ENCODE measurements at places on chromosomes 4 and X. TPM values are rescaled to one million over a fixed set of nuclear protein-coding genes. Genes with fewer than 3 reads are reported as not detected.

Gene FAAH2
- total RNA-seq: 11.2 TPM

DNA sequence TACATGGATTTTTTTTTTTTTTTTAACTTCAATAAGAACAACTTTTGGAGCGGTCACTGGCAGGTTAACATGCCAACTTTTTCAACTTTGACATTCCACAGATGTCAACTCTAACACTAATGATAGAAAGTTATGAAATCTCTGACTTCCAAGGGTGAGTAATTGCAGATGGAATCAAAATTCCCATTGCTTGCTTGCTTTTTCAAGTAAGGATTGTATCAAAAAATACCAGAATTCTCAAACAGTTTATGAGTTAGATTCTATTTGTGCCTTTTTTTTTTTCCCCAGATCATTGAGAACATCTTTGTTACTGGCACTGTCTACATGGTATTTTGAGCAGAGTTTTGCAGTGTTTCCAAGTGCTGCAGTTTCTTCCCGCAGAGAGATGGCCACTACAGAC lies 50.3 kb upstream of the OTUD4 start:
- peak overlapping the region; percentile 44 for H3K27ac ChIP-seq
- H3K4me3 ChIP-seq: no peak overlapping the region
- peaks cover 1% of the 10 kb centered on the region for H3K36me3 ChIP-seq
- H3K27me3 ChIP-seq: no peaks in the 10 kb centered on the region
- peaks cover 20% of the 10 kb centered on the region for H3K4me1 ChIP-seq

GRCh38 chrX:11422525-11422857 lies 129.3 kb downstream of the AMELX start:
- no peak overlapping the region for H3K4me3 ChIP-seq
- peaks cover 11% of the 10 kb centered on the region for H3K27me3 ChIP-seq
- H3K36me3 ChIP-seq: no peaks in the 10 kb centered on the region
- DNase-seq: no peak
- peaks cover 7% of the 10 kb centered on the region for H3K4me1 ChIP-seq

DNA sequence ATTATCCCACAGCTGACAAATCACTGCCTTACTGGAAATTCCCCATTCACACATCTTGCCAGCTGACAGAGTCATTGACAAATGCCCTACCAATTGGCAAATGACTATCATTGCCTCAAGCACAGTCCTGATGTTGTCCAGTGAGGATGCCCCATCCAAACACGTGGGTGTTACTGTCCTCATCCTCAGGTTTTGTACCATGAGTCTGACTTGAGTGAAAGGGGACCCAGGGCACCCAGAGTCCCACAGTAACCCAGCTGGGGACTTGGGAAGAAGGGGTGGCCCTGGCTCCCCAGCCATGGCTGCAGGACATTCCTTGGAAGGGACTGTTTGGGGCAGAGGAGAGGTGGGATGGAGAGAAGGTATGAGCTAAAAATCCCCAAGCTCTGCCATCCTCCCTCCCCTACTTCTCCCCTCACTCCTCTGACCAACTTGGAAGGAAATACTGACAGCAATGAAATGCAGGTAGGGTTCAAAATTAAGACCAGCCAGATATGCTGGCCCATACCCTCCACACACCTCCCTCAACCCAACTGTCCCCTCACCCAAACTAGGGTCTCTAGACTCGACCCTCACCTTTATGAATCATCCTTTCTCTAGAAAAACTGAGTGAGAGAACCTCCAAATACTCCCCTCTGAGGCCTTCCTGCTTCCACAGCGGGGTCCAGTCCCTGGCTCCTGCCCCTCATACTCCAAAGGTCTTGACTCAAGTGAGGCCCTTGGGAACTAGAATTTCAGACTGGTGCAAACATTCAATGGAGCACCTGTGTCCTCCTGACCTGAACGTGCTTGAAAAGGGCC lies 5.1 kb downstream of the TIMP1 start:
- peaks cover 2% of the 10 kb centered on the region for H3K36me3 ChIP-seq
- DNase-seq: peak; percentile 5
- no peak overlapping the region for H3K4me3 ChIP-seq
- peaks cover 5% of the 10 kb centered on the region for H3K27me3 ChIP-seq
- H3K4me1 ChIP-seq: peaks cover 7% of the 10 kb centered on the region

- H3K27ac ChIP-seq: no peak overlapping the region
- H3K4me3 ChIP-seq: no peak overlapping the region
- DNase-seq: no peak
- H3K27me3 ChIP-seq: peaks cover 64% of the 10 kb centered on the region
- peaks cover 10% of the 10 kb centered on the region for H3K4me1 ChIP-seq
- H3K36me3 ChIP-seq: no peaks in the 10 kb centered on the region
Observed at GRCh38 chrX:118978451-118978850, 4.0 kb downstream of the LONRF3 start.

GRCh38 chr4:65175585-65175984 lies 494.7 kb downstream of the EPHA5 start:
- no peak for DNase-seq
- no peak overlapping the region for H3K4me3 ChIP-seq
- no peak overlapping the region for H3K27ac ChIP-seq
- H3K36me3 ChIP-seq: no peaks in the 10 kb centered on the region

Gene IL13RA2
- 0.74 TPM for total RNA-seq

DNA sequence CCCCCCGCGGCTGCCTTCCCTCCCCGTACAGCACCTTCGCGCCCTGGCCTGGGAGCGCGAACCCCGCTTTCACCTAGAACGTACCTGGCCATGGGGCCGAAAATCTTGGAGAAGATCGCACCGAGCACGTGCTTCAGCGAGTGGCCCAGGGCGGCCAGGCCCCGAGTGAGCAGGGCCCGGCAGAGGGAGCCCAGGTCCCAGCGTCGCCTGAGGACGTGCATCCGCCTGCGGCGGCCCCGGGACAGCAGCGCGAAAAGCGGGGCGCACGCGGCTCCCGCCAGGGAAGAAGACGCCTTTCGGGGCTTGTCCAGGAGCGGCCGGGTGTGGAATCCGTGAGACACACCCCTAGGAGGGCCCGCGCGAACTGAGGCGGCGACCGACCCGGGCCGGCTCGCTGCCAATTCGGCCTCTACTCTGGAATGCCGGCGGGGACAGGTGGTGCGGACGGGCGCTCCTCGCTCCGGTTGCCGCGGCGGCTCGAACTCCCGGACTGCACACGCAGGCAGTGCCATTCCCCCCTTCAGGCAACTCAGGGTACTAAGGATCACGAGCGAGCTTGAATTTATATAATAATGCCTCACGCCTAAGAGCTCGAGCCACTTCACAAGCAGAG lies at the start of gene HS6ST2:
HS6ST2 (minus strand) TSS at position 539 of the 613 bp plus-strand sequence.
- H3K27ac ChIP-seq: peak within 1 kb of the TSS; percentile 87
- H3K27me3 ChIP-seq: peaks cover 51% of the 10 kb centered on the region
- no peaks in the 10 kb centered on the region for H3K36me3 ChIP-seq
- DNase-seq: peak; percentile 34

Data from mesothelial cell of epicardium (in vitro differentiated cells).